ENCODE measurements at places on chromosomes 6 and 20.

- no peak for DNase-seq
Measured at GRCh38 chr20:34065260-34065659, 46.8 kb downstream of the EIF2S2 start.

- DNase-seq: no peak
Measured at GRCh38 chr20:51024761-51025160, 1.9 kb upstream of the KCNG1 start.

DNA sequence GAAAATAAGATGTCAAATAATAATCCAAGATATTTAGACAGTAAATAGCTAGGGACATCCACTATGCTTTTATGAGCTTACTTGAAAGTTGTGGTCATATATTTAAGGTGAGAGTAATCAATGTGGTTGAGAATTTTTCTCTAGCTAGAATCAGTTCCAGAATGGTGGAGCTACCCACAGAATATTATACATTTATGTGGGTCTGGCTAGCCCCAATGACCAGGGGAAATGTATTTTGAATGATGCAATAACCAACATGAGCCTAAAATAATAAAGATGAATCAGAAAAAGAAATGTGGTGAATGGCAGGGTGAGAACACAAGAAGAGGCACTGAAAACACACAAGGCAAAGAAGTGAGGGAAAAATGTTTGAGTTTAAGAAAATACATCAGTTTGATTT, 325.7 kb downstream of the TBC1D32 start:
- DNase-seq: no peak

DNA sequence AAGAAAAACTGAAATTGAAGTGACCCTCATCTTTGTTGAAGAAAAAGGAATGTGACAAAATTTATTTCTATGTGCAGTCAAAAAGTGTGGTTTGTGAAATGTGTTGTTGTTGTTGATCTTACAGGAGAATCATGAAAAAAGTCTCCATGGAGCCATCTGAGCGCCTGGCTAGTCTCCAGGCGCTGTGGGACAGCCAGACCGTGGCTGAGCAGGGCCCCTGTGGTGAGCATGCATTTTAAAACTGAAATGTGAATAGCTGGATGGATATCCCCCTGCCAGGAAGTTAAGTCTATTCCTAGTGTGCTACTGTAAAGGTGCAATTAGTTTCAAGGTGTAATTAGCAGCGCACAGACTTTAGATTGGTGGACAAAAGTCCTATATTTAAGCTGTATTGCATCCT, 170.6 kb downstream of the CARMIL1 start:
- no peak for DNase-seq

- DNase-seq: no peak
Measured at GRCh38 chr6:124441450-124441849, 520.8 kb upstream of the RNF217 start.

DNA sequence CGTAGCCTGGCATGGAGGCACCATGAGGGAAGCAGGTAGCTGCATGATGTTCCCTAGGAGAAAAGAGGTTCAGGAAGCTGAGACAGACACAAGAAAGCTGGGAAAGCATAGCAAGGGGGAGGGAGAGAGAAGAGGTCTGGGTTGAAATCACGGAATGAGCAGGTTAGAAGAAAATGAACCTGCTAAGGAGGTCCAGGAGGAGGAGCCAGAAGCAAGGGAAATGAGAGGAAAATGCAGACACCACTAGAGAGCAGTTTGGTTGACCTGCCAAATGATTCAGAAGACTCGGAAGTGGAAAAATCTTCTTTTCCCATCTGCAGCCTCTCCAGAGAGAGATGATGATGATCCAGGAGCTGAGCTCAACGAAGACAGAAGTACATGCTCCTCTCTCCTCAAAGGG, 70.9 kb downstream of the VIP start:
- no peak for DNase-seq

DNA sequence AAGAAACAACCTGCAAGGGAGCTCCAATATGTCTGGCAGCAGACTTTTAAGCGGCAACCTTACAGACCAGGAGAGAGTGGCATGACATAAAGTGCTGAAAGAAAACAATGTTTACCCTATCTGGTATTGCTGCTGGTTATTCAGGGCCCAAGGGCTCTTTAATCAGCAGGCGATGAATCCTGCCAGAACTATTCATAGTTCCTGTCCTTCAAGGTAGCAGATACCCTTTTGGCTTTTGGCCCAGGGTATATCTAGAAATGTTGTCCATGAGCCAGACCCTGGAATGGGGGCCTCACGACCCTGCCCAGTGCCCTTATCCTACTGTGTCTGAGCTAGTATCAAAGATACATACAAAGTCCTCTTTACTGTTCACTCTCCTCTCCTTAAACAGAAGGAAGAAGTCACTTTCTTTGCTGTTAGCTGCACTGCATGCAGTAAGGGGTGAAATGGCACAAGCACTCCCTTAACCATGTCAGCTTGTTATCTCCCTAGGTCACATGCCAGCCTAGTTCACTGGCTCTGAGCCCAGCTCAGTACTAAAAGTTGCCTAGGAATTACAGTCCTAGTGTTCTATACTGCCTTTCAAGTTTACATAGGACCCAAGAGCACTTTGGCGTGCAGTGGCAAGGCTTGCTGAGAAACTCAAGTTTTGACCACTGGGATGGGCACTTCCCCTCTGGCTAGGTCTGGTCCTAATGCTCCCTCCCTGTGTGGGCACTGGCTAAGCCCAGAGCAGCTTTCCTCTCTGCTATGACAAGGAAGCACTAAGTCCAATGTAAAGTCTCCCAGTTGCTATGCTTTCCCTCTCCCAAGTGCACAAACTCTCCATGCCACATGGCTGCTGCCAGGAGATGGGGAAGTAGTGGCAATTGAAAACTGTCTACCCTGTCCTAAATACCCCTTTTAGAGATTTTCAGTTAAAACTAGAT, 122.0 kb downstream of the HTR1B start:
- DNase-seq: no peak
